Astrocyte (in vitro differentiated cells and primary cell): ENCODE measurements at places on chromosomes 6 and 20. TPM values are rescaled to one million over a fixed set of nuclear protein-coding genes. Genes with fewer than 3 reads are reported as not detected.

The DEFB124 gene
- not detected in 2 replicates for total RNA-seq

DNA sequence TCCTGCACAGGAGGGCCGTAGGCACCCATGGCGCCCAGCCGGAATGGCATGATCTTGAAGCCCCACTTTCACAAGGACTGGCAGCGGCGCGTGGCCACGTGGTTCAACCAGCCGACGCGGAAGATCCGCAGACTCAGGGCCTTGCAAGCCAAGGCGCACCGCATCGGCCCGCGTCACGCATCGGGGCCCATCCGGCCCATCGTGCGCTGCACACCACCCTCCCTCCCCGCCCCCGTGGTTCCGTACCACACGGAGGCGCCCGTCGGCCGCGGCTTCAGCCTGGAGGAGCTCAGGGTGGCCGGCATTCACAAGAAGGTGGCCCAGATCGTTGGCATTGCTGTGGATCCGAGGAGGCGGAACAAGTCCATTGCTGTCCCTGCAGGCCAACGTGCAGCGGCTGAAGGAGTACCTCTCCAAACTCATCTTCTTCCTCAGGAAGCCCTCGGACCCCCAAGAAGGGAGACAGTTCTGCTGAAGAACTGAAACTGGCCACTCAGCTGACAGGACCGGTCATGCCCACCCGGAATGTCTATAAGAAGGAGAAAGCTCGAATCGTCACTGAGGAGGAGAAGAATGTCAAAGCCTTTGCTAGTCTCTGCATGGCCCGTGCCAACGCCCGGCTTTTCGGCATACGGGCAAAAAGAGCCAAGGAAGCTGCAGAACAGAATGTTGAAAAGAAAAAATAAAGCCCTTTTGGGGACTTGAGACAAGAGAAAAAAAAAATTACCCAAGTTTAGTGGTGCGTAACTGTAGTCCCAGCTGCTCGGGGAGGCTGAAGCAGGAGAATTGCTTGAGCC is 9.9 kb upstream of the NCOA5 start:
- H3K36me3 ChIP-seq: no peaks in the 10 kb centered on the region
- H3K27me3 ChIP-seq: peaks cover 31% of the 10 kb centered on the region
- H3K4me3 ChIP-seq: no peak overlapping the region
- H3K4me1 ChIP-seq: no peaks in the 10 kb centered on the region

DNA sequence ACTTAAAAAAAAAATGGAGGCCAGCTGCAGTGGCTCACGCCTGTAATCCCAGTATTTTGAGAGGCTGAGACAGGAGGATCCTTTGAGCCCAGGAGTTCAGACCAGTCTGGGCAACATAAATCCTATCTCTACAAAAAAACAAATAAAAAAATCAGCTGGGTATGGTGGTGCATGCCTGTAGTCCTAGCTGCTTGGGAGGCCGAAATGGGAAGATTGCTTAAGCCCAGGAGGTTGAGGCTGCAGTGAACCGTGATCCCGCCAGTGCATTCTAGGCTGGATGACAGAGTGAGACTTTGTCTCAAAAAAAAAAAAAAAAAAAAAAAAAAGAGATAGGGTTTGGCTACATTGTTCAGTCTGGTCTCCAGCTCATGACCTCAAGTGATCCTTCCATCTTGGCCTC is 29.7 kb downstream of the MYO6 start:
- H3K27ac ChIP-seq: no peak overlapping the region
- H3K27me3 ChIP-seq: no peaks in the 10 kb centered on the region
- H3K36me3 ChIP-seq: no peaks in the 10 kb centered on the region
- no peak overlapping the region for H3K4me3 ChIP-seq
- no peaks in the 10 kb centered on the region for H3K4me1 ChIP-seq
- DNase-seq: no peak

DNA sequence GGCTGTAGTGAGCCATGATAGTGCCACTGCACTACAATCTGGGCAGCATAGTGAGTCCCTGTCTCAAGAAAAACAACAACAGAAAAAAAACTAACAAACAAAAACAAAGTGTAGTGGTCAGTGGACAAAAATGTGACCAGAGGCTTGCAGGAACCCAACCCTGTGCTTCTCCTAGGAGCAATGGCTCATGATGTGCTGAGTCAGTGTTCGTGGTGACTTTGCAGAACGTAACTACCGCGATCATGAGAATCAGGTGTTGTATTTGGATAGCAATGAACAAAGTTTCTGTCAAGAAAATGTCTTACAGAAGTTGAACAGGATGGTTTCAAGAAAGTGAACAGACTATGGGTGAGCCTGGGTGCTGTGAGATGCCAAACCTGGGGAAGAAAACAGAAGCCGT is 18.5 kb upstream of the FOXC1 start:
- peaks cover 13% of the 10 kb centered on the region for H3K27me3 ChIP-seq
- no peaks in the 10 kb centered on the region for H3K4me1 ChIP-seq
